CD4-positive, alpha-beta T cell treated with Interleukin-4 for 4 hours (primary cell): ENCODE measurements at places on chromosomes 6 and 20.
A peak's percentile ranks its signal among the peaks of the same experiment; 100 is the strongest.

DNA sequence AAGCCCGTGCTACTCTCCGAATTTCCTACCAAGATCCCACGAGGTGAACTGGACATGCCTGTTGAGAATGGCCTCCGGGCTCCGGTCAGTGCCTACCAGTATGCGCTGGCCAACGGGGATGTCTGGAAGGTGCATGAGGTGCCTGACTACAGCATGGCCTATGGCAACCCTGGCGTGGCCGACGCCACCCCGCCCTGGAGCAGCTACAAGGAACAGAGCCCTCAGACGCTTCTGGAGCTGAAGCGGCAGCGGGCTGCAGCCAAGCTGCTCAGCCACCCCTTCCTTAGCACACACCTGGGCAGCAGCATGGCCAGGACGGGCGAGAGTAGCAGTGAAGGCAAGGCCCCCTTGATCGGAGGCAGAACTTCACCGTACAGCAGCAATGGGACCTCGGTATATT is 8.0 kb upstream of the FAM83D start:
- DNase-seq: no peak

DNA sequence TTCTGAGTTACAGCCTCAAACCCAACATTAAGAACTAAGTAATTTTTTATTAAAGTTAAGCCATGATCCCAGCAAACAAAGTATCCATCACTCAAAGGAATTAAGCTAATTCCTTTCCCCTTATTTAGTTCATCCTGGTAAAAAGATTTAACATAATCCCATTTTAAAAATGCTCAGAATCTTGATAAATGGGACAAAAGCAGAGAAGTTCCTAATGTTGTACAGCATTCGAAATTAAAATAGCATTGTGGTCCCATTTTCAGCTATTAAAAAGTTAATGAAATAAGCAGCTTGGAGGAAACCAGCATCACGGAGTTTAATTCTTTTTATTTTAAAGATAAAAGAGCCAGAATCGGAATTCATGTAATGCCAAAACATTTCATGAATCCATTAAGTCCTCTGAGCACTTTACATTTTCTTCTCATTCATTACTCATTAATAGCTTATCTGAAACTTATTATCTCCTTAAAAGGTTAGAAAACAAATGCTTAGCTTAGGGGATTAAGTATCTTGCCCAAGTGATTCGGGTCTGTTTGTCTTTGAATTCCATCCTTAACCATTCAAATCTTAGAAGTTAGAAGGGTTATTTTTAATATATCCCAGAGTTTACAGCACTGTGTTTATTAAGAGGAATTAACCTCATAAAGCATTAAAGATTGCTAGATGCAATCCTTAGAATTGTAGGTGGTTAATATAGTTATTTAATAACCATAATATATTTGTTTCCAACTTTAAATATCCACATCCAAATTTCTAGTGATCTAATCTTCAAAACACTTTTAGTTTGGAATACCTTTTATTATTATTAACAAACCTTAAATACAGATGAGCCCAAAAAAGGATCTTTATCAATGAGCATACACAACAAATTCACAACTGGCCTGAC is 11.2 kb downstream of the RBM39 start:
- DNase-seq: no peak

GRCh38 chr6:103715269-103715668 is 1144.5 kb downstream of the HACE1 start:
- no peak for DNase-seq

- DNase-seq: no peak
These were observed 10.8 kb downstream of the TRIM26 start for GRCh38 chr6:30202366-30202765.

GRCh38 chr6:28105245-28105639 is 19.2 kb upstream of the ZSCAN16 start:
- no peak for DNase-seq

GRCh38 chr20:11686195-11686594 is 231.5 kb upstream of the BTBD3 start:
- no peak for DNase-seq

DNA sequence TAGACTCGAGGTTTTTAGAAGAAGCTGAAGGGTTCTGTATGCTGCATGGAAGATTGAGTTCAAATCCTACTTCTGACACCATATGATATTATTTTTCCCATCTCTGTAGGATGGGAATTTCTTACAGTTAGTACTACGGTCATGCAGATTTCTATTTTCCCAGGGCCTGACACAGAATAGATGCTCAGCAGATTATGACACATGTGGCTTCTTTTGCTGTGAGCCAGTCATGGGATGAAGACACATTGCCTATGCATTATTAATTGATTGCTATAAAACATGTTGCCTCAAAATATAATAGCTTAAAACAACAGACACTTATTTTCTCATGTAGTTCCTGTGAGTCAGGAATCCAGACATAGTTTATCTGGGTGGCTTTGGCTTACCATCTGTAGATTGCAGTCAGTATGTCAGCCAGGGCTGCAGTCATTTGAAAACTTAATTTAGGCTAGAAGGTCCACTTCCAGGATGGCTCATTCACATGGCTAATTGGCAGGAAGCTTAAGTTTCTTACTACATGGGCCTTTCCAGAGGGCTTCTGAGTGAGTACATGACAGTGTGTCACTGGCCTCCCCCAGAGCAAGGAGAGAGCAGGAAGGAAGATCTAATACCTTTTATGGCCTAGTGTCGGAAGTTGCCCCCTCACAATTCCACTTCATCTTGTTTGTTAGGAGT is 29.5 kb downstream of the TOP1 start:
- DNase-seq: no peak

DNA sequence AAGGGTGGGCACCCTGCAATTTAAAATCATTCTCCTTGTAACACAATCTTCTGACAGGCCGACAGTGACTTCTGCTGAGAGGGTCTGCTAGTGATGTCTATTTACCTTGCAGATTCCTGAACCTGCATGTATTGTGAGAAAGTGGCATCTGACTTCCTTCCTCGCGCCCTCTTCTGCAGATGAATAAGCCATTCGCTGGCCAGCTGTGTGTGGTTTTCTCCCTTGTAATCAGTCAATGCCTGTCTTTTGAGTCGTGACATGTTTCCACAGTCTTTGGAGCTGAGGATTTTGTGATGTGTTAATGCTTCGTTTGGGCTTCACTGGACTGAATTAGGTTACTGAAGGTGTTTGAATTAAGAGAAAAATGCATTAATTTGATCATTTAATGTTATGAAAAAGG is 125.3 kb downstream of the GRM1 start:
- no peak for DNase-seq

DNA sequence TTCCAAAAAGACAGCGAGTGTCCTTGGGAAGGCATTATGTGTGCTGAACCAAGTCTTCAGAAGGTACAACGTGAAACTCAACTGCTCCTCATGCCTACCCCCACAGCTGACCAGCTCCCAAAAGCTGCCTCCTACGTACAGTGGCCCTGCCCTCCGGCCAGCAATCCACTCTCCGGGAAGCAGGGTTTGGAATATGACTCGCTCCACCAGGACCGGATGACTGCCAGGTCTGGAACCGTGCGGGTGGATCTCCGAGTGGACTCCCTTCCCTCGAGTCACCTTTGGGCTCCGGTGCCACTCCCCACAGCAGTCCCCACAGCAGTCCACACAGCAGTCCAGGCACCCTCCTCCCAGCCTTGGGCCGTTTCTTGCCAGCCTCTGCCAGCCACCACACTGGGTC is 4.3 kb downstream of the ZBTB46 start:
- DNase-seq: no peak

DNA sequence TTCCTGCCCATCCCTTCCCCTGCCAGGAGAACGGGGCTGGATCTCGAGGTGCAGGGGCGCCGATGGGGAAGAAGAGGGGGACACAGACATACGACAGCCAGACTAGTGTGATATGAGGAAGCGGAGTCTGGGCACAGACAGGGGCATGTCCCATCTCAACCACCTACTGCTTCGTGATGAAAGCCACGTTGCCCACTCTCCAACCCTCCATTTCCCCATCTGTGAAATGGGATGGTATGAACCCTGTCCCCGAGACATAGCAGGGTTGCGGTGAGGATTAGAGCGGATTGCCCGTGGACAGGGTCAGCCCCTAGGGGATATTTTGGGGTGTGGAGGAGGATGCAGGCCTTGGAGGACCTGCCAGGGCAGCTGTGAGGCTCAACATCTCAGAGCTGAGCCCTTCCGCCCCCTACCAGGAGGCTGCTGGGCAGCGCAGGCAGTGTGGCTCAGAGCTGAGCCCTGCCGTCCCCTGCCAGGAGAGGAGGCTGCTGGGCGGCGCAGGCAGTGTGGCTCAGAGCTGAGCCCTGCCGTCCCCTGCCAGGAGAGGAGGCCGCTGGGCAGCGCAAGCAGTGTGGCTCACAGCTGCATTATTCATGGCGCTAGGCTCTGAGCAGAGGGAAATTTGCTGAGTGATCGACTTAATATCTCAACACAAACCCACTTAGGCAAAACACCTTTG is 71.7 kb downstream of the GRM4 start:
- DNase-seq: no peak

DNA sequence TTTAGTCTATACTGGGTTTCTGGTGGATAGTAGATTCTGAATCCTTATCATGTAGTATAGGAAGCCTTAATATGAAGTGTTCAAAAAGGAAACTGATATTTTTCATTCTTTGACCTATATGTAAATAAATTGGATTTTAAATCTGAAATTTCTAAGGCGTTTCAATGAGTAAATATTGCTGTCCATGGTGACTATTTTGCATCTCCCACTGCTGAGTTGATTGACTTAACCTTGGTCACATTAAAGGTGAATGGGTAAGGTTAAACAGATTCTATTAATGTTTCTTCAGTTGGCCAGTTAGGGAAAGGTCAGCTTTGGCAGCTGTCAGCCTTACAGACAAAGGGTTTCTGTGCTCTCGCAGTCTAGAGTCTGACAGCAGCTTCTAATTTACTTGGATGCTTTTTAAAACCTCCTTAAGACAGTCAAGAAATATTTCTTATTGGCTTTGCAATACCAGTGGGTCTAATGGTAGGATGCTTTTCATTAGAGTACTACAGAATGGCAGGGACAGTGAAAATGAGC is 24.8 kb downstream of the PRIM2 start:
- DNase-seq: no peak

DNA sequence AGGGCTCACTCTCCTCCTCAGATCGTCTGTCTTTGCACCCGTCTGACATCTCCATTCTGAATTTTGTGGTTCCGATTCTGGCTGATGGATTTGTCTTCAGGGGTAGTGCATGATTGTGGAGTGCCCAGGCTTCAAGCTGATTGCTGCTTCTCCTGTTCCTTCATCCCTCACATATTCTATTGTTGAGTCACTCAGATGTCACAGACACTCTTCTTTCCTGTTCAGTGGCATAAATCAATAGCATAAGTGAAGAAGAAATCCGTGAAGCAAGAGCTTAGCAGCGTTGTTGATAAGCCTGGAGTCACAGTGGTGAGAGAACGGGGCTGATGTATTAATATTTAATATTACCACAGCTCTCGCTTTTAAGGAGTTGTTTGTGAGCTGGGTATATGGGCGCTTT is 152.5 kb downstream of the MTHFD1L start:
- no peak for DNase-seq

DNA sequence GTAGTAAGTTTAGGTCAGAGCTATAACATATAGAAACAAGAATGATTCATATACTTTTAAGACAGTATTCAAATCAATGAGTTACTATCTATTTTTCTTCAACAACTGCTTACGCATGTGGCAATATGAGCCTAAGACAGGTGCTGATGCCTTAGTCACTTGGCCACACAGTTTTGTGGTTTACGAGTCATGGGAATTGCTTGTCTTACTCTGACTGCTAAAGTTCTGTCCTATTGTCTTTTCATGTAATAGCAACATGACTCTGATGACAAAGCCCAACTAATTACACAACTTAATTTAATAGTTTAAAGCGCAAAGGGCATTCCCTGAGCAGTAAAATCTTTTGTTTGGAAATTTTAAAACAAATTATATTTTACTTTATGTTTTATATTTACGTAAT is 159.3 kb upstream of the CENPW start:
- no peak for DNase-seq

DNA sequence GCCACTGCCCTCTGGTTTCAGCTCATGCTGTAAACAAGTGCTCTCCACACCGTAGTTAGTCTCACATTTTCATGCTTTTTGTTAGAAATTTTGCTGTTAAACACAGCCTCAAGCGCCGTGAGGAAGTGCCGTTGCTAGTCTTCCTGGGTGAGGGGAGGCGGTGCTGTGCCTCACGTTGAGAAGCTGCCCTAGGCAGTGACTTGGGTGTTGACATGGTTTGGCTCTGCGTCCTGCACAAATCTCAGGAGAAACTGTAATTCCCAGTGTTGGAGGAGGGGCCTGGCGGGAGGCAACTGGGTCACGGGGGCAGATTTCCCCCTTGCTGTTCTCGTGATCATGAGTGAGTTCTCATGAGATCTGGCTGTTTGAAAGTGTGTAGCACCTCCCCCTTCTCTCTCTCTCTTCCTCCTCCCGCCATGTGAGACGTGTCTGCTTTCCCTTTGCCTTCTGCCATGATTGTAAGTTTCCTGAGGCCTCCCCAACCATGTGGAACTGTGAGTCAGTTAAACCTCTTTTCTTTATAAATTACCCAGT is 95.8 kb downstream of the ERMARD start:
- DNase-seq: no peak

DNA sequence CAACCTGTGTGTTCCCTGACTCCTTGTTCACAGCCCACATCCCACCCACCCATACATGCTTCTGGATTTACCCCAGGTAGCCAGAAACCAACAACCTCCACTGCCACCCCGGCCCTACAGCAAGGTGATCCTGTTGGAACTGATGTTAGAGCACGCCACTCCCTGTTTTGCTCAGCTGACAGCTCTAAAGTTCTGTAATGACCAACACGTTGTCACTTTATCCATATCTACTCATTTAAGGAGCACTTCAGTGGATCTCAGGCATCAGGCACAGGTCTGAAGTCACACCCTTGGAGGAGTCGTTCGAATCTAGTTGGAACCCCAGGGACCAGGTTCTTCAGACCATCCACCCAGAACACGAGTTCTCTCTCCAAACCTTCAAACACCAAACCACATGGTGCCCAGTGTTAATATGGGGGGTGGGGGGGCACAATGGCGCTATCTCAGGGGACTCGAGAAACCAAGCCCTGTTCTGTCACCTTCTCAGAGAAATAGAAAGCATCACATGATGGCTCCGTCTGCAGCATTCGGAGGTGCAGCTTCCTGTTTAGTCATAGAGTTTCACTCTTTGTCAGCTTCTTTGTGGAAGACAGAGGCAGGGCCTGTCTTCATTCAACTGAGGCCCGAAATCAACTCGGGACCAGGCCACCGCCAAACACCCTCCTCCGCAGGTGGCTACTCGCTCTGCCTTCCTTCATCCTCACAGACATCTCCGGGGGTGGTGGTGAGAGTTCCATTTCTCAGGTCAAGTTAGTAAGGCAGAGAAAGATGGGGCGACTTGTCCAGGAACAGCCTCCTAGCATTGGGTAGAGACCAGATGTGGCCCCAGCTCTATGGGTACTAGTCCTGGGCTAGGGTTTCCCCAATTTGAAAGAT is 142.2 kb downstream of the NFATC2 start:
- DNase-seq: peak; percentile 92
